Peyer's patch (tissue), 4 donors: ENCODE measurements at places on chromosomes 6 and 20.

DNA sequence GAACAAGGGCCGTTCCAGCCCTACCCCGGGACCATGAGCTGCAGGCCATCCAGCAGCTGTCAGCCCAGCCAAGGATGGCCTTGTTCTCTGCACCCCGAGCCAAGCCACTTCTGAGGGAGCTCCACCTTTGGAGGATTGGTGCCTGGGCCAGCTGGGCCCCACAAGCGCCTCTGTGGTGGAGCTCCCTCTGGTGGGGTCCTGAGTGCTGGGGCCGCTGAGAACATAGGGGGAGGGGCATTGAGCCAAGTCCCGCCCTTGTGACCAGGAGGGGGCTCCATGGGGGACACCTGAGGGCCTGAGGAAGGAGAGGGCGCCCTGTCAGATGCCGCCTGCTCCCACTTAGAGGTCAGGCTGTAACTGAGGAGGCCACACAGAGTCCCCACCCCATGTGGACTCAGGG lies 43.2 kb downstream of the YTHDF1 start:
- no peak for DNase-seq

DNA sequence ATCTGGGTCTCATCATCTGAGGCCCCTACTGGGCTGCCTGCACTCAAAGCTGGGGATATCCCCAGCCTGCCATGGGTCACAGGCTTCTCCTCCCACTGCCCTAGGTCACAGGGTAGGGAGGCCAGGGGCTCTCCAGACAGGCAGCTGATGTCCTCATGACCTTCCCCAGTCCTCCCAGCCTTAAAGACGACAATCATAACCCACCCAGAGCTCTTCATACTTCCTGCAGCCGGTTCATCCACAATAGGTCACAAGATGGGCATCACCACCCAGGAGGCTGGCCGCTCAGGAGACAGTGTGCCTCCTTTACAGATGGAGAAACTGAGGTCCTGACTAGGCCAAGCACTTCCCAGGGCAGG lies 15.2 kb downstream of the TFEB start:
- DNase-seq, result no peak

DNA sequence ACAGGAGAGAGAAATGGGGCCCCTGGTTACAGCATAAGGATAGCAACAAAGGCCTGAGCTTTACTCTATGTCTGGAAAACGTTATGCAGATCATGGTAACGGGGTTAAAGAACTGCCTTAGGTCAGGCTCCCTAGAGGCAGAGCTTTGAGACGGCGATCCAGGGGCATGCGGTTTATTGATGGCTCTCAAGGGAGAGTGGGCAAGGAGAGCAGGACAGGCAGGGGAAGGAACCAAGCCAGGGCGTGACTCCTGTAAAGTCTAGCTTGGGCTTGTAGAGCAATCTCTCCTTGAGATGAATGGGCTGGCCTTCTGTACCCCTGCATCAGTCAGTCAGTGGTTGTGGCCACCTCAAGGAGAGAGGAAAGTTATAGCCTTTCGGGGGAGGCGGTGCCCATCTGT lies 12.5 kb upstream of the FERMT1 start:
- DNase-seq, result no peak

DNA sequence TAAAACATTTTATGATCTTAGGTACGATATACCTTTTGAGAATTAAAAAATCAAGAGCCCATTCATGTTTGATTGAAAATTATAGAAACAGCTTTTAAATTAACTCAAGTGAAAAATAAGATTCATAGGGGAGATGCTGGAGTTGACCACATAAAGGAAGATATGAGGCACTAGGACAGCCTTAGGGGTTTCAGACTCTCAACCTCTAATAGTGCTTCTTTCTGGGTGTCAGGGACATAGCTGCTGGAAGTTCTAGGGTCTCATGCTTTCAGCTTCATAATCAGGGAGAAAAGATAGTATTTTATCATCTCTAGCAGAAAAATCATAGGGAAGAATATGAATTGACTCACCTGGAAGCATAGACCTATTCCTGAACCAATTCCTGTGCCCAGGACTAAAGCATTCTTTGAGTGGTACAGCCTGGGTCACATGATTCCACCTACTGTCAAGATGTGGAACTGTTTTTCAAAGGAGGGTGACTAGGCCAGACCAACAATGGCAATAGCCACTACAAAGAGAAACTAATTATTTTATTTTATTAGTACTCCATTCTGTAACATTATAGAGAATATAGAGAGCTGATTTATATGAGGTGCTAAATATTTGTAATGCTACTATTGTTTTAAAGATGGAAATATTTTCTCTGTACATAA lies 27.8 kb upstream of the CENPW start:
- DNase-seq, result no peak

- DNase-seq, result no peak
Observed at GRCh38 chr20:5923493-5923892, 26.8 kb downstream of the TRMT6 start.

- DNase-seq, result no peak
Observed at GRCh38 chr20:15252304-15252703, 914.9 kb upstream of the FLRT3 start.

- no peak for DNase-seq
Observed at GRCh38 chr6:83889621-83890020, 30.1 kb downstream of the CYB5R4 start.

DNA sequence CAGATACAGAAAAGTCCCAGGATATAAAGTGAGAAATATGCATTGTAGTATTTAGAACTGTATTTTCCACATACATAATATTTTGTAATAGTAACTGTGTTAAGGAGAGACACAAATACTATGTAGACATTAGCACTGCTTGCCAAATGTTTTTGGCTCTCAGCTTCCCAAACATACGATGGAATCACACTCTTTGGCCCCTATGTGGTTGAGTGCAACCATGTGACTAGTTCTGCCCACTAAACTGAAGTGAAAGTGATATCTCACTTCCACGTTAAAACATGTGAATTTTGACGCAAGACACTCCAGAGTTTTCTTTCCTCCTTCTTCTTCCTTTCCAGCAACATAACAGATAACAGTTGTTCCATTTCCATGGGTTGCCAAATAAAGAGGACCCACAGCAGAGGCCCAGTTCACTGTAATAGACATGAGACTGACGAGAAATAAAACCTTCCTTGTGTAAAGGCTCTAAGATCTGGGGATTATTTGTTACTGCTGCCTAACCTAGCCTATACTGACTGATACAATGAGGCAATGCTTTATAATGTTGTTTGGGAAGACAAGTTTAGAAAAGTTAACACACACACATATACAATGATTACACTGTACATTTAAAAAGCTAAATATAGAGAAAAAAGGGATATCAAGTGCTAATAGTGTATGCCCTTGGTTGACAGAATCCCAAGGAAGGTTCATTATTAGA lies 97.2 kb downstream of the PTPRT start:
- DNase-seq, result no peak

DNA sequence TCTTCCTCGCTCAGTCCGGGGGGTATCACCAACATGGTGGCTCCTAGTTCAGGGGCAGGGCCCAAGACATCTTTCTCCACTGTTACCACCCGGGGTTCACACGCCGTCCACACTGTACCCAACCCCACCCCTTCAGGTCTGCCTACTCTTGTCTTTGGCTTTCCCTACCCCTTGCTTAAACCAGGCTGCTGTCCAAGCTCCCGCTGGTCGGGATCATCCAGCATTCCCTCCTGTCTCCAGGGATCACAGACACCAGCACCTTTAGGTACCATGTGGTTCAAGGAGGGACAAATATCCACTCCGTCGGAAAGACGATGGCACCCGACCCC lies 395 bp downstream of the NELFE start:
- DNase-seq, result no peak
